AG10803 (cell line): ENCODE measurements at places on chromosomes 12 and 14.
A peak's percentile ranks its signal among the peaks of the same experiment; 100 is the strongest.

- DNase-seq = peak; percentile 95
Measured at GRCh38 chr12:91180582-91181395, 1.8 kb downstream of the DCN start.

DNA sequence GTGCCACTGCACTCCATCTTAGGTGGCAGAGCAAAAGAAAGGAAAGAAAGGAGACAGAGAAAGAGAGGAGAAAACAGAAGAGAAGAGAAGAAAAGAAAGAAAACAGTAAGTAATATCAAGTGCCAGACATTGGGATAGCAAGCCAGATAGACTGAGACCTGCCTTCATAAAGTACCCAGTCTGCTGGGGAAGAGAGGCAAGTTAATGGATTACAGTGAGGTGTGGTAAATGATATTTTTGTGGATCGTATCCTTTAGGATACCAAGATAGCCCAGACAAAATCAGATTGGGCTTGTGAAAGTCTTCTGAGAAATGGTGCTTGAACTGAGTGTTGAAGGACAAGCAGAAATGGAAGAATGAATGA, 1.5 kb upstream of the SPTSSA start:
- DNase-seq = no peak

DNA sequence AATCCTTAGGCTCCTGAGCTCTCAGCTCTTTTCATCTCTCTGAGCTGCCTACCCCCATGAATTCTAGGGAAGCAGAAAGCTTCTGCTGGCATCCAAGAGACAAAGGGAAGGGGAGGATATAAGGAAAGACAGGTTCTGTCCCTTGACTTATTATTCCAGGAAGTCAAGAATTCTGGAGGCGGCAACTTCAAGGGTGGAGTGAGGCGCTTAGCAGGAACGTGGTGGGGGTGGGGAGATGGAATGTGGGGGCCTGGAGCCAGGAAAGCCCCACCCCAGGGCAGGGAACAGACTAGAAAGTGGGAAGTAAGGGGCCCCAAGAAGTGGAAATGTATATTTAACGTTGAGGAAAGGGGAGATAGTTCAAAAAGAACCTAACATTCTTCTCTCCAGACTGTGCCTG, 1.4 kb downstream of the CALCOCO1 start:
- peak; percentile 47 for DNase-seq

DNA sequence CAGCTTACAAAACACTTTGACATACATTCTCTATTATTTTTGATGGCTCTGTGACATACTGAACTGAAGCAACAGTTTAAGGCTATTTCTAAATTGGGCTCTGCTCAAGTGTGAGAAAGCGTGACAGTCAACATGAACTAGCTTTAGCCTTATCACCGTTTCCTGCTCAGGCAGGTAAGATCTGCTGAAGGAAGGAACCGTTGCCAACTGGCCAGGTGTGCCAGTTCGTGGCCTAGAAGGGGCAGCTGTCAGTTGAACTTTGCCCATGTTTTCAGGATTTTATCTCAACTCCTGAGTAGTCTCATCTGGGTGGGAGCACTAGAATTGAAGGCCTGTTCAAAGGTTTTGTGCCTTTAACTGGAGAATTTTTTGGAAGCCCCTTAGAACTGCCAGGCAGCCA, 79.5 kb downstream of the ETV6 start:
- no peak for DNase-seq

DNA sequence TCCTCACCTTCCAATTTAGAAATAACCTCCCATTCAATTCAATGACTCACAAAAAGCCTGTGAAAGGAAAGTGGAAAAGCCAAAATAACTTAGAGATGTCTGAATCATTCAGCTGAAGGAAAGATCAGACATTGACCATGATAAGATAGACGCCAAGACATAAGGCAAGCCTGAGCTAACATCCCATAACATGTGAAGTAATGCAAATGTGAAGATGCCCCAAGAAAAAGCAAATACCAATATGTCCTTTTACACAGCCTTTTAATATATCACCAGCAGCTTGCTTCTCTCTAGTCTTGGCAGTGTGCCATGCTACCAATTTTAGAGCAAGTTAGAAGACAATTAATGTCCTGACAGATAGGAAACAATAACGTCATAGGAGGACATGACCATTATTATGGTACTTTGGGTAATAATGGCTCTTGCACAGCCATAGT, 2.4 kb upstream of the NUMB start:
- DNase-seq = peak; percentile 40

- DNase-seq = peak; percentile 5
Measured at GRCh38 chr14:33229269-33229929, 290.7 kb downstream of the NPAS3 start.

- no peak for DNase-seq
Measured at GRCh38 chr14:31982642-31983041, 94.5 kb upstream of the ARHGAP5 start.

DNA sequence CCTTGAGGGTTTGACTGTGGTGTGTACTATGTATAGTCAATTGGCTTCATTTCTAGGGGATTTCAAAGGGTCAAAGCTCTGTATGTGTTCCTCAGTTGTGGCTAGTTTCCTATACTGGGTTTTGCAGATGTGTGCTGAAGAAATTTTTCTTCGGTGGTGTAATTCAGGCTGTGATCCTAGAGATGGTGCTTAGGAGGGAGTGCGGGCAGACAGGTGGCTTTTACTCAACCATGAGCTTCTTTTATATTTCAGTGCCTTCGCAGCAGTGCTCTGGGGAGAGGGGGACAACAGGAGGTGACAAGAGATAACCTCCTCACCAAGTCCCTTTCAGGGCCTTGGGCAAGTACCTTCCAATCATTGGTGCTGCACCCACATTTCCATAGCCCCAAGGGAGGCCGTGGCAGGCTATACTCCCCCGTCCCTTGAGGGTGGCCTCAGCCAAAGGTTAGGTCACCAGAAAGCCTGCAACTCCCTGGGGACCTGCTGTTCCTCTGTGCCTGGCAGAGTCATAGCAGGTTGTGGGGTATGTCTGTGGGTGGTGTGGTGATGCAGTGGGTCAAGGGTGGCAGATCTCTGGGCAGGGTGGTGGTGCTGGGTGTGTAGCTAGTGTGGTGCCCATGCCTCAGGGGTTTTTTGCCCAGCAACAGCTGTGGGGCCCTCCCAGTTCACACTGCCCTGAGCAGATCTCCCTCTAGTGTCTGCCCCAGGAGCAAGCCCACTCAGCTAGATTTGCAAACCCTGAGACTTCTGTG, 37.0 kb upstream of the TMX1 start:
- DNase-seq = no peak

- no peak for DNase-seq
Measured at GRCh38 chr12:52437508-52437907, 3.3 kb upstream of the KRT75 start.

DNA sequence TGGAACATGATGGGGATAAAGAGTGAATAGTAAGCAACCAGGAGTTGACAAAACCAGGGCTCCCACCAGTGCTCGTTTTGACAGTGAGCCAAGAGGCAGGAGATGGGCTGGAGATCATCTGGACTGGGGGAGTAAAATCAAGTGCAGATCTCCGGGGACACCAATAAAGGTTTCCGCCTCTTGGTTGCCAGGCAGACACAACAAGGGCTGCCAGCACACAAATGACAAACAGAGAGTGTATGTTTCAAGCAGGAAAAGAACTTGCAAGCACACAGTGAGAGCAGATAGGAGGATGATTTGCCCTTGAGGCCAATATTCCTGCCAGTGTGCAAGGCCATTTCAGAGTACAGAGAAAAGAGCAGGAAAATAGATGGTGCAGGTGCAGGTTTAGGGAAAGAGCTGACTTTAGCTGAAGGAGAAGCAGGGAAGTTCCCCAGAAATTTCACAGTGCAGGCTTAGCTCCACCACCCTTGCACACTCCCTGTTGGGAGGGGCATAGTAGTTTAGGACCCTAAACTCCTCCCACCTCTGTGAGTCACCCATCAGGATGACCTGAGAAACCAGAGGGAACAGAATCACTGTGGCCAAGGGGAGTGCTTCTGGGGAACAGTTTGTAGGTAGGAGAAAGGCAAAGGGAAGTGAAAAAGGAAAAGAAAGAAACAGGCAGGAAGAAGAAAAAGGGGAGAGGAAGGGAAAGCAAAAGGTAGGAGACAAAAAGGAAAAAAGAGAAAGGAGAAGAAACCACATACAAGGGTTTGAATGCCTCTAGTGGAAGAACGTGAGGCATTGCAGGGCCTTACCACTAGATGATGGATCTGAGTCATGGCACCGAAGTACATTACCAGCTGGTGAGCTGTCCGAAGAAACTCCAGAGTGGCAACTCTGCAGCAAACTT, 404.4 kb downstream of the SLC6A15 start:
- peak; percentile 89 for DNase-seq
